ENCODE measurements at places on chromosomes 3 and 15.

DNA sequence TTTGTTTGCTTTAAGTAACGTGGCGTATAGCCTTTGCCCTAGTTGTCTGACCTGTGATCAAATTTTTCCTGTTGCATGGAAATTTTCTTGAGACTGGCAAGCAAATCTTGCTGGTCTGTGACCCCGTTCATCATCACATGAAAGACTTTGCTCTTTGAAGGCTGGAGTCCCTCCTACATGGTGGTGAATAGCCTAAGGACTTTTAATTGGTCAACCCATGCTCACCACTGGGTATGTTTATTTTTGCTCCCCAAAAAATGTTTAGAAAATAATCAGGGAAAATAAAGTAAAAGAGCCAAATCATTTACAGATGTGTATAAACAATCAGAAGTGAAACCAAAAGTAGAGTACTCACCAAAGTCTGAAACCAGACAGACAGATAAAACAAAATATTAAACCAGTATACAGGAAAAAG, 1075.3 kb upstream of the ALCAM start:
- no peak for DNase-seq

DNA sequence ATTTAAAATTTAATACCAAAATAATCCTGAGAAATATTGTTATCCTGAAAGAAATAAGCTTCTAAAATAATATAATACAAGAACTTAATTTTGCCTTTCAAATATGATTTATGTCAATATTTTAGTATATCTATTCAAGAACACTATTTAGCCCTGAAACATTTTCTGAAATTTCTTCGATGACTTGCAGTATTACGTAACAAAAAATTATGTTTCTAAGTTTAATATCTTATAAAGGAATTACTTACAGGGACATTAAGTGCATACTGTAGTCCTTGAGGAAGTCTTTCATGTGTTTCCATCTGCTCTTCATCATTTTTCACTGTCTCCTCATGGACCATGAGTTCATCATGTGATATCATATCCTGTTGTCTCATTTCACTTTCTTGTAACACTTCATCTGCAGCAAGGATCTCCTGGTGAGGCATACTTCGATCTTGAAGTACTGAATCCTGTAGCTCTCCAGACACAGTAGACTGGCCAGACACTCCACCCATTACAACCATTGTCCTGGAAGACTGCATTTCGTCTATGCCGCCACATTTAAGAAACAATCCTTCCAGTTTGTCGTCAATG, 62.0 kb downstream of the ZNF148 start:
- peak; percentile 21 for DNase-seq

DNA sequence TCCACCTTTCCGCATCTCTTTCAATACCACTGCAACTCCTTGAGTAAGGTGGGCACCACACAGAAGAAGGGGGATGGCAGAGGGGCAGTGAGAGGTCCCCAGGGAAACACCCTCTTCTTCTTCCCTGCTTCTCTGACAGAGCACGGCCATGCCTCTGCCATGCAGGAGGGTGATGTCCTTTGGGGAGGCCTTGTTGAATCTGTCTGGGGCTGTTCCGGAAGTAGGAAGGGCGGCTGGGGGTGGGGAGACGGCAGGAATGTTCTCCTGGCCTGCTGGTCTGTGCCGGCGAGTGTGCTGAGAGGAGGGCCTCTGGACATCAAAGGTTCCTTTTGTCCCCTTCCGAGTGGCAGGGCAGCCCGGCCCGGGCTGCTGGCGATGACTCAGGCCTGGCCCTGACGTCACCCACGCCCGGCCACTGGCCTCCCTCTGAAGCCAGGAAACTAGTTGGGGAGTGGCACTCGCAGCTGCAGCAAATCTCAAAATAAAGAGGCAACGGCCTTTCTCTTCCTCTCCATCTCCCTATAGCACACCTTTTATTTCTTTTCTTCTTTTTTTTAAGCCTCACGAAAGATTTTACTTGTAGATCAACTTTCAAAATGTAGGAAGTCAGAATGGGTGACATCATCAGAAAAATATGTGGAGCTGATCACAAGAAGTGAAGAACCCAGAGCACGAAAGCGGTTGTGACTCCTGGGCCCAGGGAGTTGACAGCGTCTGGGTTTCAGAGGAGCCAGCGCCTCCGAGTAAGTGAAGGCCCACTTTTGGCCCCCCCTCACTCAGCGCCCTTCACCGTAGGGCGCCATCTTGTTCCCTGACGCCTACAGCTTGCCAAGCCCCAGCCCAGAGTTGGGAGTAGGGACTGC, at the start of gene ZBTB38:
ZBTB38 (plus strand) TSS at position 443 of the 863 bp plus-strand sequence. CDS start 73,885 bp downstream, outside the sequence.
- DNase-seq: peak; percentile 72

GRCh38 chr15:68843425-68844311, 23.0 kb upstream of the ANP32A start:
- no peak for DNase-seq

DNA sequence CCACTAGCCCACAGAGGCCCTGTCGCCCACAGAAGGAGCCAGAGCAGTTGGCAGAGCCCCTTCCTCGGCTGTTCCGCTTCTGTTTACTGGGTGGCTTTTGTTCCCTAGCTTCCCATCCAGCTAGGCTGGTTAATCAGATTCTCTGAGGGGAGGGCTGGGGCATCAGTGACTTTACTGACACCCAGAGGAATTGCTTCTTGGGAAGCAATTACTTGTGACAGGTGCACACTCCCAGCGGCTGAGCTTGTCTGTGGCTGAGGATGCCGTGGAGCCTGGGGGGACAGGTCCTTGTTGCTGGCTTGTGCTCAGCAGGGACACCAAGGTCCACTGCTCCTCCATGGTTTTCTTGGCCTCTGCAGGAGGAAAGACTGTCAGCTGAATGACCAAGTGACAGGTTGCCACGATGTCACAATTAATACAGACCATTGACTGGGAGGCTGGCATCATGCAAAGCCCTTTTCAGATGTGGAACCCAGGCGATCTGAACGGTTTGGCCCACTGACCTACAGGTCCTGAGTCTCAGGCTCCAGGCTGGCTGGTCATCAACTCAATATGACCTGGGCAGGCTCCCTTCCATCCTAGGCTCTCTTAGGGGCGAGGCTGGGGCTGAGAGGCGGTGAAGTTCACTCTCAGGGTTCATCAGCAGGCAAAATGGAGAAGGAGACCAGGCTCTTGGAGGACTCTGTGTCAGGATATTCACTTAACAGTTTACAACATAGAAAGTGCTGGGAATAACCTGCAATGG, 31.8 kb upstream of the SFMBT1 start:
- no peak for DNase-seq

- no peak for DNase-seq
These were observed 124.7 kb upstream of the TSPAN3 start for GRCh38 chr15:77195586-77195985.

- peak; percentile 44 for DNase-seq
These were observed 45.6 kb downstream of the MFSD1 start for GRCh38 chr3:158847452-158847821.

- DNase-seq: no peak
These were observed 301.9 kb upstream of the NR2F2 start for GRCh38 chr15:96028620-96029019.

- DNase-seq: no peak
These were observed 72.2 kb upstream of the CCNL1 start for GRCh38 chr3:157232141-157232540.

DNA sequence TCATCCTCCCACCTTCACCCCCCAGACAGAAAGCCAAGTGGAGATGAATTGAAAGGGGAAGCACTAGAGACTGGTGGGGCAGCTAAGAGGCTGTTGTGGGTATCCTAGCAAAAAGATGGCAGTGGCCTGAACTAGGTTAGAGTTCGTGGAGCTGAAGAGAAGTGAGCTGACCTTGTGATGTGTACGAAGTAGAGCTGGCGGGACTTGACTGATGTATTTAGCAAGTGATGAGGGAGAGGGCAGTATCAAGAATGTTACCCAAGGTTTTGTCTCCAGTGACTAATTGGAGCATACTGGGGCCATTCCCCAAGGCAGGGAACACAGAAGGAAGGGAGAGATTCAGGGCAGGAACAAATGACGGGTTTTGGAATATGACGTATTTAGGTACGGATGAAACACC, 50.0 kb upstream of the CP start:
- no peak for DNase-seq

- DNase-seq: no peak
These were observed 487.1 kb upstream of the NR2F2 start for GRCh38 chr15:95843241-95843910.

DNA sequence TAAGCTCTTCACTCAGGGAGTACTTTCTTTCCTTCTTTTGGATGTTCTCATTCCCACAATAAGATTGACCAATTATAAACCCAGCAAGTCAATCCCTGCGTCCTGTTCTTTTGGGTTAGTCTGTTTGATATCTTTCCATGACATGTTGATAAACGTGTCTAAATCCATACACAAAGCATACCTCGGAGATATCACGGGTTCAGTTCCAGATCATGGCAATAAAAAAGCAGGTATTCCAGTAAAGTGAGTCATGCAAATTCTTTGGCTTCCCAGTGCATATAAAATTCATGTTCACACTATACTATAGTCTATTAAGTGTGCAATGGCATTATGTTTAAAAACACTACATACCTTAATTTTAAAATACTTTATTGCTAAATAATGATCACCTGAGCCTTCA, 667.7 kb downstream of the MAGI1 start:
- no peak for DNase-seq

GRCh38 chr15:98012354-98012753, 51.9 kb downstream of the ARRDC4 start:
- no peak for DNase-seq

DNA sequence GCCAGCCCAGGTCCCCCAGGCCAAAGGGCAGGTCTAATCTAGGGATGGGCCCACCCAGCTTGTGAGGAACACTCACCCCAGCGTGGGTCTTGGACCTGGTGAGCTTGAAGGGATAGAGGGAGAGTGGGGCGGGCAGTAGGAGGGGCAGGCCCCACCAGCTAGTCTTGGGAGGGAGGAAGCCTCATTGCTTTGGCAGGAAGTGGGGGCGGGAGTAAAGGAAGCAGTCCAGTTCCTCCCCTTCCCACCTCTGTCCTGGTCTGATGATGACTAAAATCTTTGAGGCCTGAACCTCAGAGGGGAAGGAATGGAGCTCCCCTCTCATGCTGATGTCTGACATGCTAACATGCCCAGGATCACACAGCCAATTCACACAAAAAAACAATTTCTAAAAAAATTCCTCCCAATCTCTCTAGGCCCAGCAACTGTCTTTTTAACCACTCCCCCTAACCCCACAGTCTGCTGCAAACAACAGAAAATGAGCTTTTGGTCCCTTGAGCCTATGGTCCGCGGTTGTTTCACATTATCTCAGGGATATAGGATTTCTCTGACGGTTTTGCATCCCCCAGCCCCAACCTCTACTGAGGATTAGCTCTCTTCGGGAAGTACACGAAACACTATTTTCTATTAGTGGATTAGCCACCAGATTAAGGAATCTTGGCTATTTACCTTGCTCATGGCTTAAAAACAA, 30.7 kb upstream of the DUSP7 start:
- no peak for DNase-seq

GRCh38 chr15:52361494-52361893, 65.9 kb upstream of the MYO5C start:
- DNase-seq: no peak

GRCh38 chr3:155382396-155383042, 89.0 kb upstream of the STRIT1 start:
- DNase-seq: peak; percentile 36

DNA sequence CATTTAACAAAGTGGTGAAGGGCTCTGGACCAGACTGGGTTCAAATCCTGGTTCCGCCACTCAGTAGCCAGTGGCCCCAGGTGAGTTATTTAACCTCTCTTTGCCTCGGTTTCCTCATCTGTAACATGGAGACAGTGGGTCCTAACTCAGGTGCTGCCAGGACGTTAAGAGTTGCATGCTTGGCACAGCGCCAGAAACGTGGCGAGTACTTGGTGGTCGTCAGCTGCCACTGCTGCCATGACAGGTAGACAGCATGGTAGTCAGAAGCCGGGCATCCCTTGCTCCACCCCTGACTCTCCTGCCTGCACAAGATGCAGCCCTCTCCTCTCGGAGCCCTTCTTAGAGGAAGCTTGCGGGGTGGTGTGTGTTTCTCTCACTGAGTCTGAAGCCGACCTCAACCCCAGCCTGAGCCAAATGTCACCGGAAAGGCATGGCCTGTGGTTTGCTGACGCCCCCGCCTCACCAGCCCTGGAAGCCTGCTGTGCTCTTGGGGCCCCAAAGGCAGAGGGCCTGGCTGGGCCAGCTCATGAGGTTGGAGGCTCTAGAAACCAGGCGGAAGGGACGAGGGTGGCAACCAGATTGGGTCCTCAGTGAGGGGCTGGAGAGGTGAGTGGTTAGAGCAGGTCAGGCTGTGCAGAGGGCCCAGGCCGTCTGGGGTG, 160.8 kb upstream of the TLE3 start:
- DNase-seq: no peak

- DNase-seq: no peak
These were observed 5.9 kb downstream of the FAM162A start for GRCh38 chr3:122389892-122390291.

DNA sequence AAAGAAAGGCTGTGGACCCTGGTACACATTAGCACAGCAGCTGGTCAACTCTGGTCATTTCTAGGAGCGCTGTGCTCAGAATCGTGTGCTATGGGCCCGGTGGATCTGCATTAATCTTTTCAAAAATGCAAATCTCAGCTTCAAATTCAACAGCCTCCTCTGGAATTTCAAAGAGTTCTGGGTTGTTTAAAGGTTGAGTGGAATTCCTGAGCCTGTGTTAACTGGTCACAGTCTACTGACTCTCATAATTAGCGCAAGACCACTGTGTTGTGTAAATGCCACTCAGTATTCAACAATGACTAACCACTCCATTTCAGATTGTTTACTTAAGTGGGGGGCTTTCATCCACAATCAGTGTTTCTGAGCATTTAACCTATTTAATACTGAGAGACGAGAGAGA, 2.7 kb upstream of the ARNT2 start:
- no peak for DNase-seq
